ENCODE measurements at places on chromosomes 16 and 17.
A peak's percentile ranks its signal among the peaks of the same experiment; 100 is the strongest.

GRCh38 chr17:78998311-78999055 lies 11.1 kb downstream of the CANT1 start:
- no peak for DNase-seq

- DNase-seq, result no peak
Observed at GRCh38 chr16:12674071-12674470, 129.6 kb downstream of the CPPED1 start.

GRCh38 chr17:63881935-63882601 lies at the start of gene GH2:
GH2 (minus strand) TSS chr17:63881944; CDS start chr17:63881801, 143 bp downstream.
- peak; percentile 43 for DNase-seq

- no peak for DNase-seq
Observed at GRCh38 chr16:85484347-85485300, 128.5 kb upstream of the GSE1 start.

- no peak for DNase-seq
Observed at GRCh38 chr17:64120159-64120810, 9.7 kb downstream of the ERN1 start.

GRCh38 chr16:52634104-52634503 lies 87.2 kb upstream of the TOX3 start:
- no peak for DNase-seq

DNA sequence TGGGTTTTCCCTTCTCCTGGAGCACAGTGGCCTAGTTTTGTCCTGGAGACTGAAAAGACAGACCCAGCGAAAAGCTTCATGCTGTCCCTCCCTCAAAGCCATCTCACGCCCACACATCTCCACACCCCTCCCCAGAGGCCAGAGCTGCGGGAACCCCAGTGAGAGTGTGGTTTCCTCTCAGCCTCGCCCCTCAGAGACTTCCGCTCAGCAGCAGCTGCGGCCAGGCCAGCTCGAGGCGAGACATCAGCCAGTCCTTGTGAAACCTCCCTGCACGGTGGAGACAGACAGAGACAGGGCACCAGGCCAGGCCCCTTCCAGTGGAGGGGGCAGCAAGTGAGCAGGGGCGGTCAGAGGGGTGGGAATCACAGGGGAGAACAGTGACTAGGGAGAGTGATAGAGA lies 77.0 kb upstream of the TNRC6C start:
- DNase-seq, result peak; percentile 69

DNA sequence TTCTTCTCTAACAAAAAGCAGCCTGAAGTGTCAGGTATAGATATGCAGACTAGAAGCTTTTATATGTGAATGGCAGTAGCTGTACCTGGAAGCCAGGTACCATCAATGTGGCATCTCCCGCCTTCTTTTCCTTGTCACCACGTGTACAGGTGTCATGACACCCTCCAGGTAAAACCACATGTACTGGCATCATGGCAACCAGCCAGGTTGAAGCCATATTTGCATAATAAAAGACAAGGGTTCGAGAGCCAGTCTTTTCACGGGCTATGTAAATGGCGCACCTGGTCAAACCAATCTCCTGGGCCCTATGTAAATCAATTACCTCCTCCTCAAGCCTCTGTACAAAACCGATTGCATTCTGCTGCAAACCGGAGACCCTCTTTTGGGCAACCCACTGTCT lies 541.3 kb downstream of the CDH11 start:
- no peak for DNase-seq

GRCh38 chr17:45908460-45908859 lies 14.1 kb downstream of the MAPT start:
- no peak for DNase-seq

- DNase-seq, result no peak
Observed at GRCh38 chr16:82055117-82055516, 20.1 kb downstream of the HSD17B2 start.

GRCh38 chr16:11211977-11212797 lies 43.8 kb downstream of the SOCS1 start:
- DNase-seq, result no peak

DNA sequence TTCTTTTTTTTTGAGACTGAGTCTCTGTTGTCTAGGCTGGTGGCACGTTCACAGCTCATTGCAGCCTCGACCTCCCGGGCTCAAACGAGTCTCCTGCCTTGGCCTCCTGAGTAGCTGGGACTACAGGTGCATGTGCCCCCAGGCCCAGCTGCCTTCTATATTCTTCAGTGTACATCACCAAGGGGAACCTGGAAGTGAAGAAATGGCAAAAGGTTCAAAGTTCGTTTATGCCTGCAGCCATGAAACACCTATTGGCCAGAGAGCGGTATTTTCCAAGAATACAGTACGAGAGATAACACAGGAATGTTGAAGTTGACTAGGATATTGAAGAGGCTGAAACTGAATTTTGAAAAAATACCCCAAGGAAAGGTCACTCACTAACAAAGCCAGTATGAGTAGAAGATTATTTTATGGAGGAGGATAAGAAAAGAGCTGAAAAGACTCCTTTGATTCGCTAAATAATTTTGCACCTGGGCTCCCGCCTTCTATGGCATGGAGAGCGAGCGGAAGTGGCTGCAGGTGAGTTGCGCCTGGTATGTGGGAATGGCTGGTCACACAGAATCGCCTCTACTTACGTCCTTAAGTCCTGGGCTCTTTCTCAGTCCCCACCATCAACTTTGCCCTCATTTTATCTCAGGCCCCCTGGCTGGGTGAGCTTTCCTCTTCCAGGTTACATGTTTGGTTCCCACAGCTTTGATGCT lies 9.8 kb downstream of the ST6GALNAC1 start:
- no peak for DNase-seq

DNA sequence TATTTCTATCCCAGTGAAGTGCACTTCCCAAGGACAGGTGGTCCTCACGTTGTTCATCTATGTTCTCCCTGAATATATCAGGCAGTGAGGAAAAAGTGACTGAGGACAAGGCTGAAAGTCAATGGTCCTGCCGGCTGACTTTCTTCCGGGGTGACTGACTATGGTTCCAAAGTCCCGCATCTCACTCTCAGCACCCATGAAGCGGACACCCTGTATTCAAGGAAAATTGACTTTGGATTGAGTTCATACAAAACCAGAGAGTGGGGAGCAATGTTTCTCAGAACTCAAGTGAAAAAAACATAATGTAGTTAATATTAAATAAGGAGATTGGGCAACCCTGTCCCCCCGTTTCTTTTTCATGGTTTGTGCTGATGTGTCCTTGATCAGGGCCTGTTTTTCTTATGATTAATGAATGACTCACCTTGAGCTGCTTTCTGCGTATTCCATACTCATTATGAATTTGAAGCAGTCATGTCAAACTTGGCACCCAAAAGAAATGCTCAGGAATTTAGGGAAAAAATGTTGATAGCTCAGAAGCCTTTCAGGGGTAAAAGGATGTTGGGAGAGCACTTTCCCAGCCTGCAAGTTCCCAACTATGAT lies 184.0 kb downstream of the CYLD start:
- no peak for DNase-seq

DNA sequence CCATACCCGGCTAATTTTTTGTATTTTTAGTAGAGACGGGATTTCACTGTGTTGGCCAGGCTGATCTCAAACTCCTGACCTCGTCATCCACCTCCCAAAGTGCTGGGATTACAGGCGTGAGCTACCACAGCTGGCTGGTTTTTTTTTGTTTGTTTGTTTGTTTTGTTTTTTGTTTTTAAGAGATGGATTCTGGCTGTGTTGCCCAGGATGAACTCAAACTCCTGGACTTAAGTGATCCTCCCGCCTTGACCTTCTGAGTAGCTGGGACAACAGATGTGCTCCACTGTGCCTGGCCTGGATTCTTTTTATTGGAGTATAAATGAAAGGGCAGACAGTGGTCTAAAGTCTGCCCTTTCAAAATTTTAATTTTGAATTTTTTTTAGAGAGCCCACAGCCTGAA lies 44.7 kb downstream of the FOXK2 start:
- DNase-seq, result no peak

DNA sequence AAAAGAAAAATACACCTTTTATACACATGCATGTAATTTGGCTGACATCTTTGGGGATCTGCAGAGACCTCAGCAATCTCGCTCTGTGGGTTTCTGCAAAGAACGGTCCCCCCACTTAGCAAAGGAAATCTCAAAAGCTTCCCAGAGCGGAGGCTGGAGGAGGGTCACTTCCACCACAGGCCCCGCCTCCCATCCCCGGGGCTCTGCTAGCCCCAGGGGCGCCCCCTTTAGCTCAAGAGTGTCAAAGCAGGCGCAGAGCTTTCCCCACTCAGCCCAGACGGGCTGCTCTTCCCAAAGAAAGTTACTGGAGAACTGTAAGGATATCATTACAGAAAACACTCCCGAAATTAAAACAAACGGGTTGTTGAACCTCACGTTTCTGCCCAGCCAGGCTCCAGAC lies 11.4 kb downstream of the SLC13A5 start:
- no peak for DNase-seq

DNA sequence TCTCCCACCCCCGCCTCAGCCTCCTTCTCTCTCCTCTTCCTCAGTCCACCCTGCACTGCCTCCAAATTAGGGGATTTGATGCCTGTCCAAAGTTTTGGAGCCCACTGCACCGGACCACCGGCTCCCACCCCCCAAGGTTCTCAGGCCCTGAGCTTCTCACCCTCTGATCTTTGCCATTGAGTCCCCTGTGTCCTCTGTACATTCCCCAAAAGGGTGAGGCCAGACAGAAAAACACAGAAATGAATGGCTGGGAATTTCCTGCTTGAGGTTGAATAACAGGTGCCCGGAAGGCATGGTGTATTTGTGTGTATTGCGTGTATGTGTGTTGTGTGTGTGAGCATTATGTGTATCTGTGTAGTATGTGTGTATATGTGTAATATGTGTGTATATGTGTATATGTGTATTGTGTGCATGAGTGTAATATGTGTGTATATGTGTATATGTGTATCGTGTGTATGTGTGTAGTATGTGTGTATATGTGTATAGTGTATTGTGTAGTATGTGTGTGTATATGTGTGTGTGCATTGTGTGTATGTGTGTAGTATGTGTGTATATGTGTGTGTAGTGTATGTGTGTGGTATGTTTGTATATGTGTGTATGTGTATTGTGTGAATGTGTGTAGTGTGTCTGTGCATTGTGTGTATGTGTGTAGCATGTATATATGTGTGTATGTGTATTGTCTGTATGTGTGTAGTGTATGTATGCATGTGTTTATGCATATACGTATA lies 16.0 kb upstream of the CCL17 start:
- no peak for DNase-seq

DNA sequence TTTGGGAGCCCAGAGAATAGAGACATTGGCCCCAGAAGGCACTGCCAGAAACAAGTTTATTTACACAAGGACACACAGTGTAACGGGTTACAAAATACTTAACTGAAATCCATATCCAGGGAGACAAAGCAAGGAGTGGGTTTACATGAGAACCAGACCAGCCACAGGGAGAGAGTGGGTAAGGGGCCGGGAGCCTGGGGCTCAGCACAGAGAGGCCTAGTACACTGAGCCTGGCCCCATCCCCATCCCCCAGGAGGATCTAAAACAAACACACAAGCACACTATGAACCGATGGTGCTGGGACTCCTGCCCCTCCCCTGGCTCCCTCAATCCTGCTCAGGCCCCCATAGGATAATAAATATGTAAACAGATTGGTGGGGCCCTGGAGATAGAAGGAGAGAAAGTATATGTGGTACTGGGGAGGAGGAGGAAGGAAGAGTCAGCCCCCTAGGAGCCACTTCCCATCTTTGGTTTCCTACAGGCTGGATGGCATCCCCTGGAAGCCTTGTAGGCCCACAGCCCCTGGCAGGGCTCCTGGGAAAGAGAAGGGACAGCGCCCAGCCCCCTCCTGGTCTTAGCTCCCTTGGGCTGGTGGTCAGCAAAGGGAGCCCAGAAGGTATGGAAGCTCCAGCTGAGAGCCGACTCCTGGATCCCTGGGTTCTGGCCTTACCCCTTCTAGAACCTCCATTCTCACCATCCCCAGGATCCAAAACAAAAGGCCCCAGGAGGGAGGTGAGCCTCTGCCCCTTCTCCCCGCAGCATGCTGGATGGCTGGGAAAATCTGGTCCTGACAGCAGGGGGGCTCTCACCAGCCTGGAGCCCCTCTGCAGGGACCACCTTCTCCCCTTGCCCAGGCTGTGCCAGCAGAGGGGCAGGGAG lies 6.4 kb downstream of the G6PC3 start:
- no peak for DNase-seq

DNA sequence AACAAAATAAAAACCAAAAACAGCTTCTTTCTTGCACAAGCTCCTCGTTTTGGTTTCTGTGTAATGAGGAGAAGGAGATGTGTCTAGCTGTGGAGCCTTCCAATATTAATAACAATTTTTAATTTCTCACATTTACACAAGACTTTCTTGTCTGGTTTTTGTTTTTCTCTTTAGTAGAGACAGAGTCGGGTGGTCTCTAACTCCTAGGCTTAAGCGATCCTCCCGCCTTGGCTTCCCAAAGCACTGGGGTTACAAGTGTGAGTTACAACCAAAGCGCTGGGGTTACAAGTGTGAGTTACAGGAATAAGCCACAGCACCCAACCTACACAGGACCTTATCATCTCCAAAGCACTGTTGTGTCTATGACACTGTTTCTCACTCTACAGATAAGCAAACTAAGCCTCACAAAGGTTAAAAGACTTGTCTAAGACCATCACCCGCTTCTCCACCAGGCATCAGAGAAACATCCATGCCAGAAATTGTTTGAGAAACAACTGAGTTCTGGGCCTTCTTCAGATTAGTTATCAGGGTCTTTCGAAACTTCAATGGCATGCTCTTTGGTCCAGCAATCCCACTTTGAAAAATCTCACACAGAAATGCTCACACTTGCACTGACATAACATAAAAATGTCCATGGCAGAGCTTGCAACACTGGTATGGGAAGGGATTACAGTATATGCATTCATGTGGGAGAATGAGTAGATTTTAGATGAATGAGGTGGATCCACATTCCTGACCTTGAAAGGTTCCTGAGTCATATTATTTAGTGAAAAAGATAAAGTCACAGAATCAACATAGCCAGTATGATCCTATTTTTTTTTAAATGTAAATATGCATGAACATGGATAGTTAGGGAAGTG lies 3.9 kb downstream of the ABAT start:
- no peak for DNase-seq

DNA sequence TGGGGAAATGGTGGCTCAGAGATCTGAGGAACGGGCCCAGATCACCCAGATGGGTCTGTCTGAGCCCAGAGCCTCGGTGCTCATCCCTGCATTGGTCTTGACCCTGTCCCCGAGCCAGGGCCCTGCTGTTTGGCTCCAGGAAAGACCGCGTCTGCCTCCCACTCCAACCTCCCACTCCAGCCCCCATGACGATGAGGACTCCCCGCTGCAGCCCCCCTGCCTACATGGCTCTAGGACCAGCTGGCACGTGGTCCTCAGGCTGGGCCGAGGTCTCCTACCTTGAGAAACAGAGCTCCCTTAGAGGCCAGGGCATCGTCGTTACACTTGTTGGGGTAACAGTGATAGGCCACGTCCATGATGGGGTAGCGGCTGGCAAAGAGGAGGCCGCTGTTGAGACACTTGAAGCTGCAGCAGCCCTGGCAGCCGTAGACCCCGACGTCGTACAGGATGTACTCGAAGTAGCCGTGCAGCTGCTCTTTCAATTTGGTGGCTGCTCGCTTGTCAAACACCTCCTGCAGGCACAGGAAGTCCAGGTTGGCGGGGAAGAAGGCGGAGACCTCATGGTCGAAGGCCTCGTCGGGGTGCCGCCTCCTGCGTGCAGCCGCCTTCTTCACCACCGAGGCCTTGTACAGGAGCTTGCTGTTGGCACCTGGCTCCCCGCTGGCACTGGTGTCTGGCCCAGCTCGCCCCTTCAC lies 59.9 kb downstream of the PRMT7 start:
- DNase-seq, result peak; percentile 23

GRCh38 chr16:4214215-4214621 lies 27.7 kb downstream of the SRL start:
- no peak for DNase-seq

Measured in activated effector memory CD4-positive, alpha-beta T cell treated with Interleukin-2 at 50 U/mL for 16 hours (primary cell).